ENCODE measurements at places on chromosomes 6 and 20.

DNA sequence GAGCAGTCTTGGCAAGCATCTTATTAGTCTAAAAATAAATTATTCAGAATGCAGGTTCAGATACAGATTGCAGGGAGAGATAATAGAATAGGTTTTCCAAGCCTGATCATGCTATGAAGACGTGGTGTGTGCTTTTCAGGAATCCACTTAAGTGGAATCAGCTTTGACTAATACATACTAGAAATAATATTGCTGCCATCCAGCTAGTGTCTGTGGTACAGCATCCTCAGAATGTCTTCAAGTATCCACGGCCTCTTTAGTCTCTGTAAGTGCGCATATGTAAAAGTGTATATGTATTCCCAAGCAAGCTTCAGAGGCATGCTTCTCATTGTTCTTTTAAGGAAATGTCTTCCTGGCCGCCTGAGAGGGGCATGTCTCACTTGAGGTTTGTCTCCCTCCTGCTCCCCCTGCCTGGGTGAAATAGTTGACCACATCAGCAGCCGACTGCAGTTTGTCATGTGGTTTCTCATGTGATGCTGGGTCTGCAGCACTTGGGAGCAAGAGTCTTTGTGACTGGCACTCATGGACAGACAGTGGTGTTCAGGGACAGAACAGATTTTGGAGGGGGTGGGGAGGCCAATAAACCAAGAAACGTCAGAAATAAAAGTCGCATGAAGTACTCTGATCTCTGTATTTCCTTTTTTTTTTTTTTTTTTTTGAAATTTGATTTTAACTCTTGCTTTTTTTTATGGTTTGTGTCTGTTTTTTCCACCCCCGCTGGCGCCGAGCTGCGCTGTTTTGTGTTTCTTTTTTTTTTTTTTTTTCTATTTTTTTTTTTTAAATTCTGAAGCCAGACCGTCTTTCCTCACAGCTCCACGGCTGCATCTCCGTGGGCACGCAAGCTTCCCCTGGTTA, 150.8 kb downstream of the PRL start:
- DNase-seq: no peak

- no peak for DNase-seq
Observed at GRCh38 chr6:135185483-135185882, 4.4 kb downstream of the MYB start.

DNA sequence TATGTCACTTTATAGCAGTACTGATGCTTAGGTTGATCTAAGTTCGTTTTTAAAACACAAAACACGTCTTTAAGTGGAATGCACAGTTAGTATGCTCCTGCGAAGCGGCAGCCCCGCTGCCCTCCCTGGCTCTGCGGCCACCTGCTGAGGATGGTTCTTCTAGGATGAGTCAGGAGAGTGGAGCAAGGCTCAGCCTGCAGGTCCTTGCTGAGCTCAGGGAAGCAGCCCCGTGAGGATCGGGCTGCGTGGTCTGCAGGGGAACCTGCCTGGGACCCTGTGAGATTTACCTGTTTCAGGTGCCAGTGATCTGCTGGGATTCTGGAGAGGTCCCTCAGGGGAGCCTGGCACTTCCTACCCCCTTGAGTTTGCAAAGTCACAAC, 57.5 kb downstream of the SYNJ2 start:
- no peak for DNase-seq

DNA sequence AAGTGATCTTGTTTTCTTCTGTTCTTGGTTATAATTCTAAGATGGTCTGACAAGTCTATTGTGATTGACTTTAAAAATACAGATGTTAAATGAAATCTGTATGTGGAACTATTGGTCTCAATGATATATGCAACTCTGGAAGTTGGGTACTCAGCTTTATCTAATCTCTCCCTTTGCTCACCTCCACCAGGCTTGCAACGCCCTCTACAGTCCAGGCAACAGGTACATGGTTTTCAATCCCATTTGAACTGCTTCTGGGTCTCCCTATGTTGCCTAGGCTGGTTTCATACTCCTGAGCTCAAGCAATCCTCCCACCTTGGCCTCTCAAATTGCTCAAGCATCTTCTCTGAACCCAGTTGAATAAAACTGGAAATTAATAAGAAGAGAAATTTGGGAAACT, 25.6 kb upstream of the HLA-DQB1 start:
- DNase-seq: peak; percentile 55

- peak; percentile 52 for DNase-seq
Observed at GRCh38 chr6:144064402-144065212, 30.8 kb downstream of the SF3B5 start.

GRCh38 chr6:24228123-24228522, 102.1 kb downstream of the NRSN1 start:
- DNase-seq: no peak

GRCh38 chr6:13327691-13328075, 654 bp downstream of the TBC1D7 start:
- DNase-seq: no peak

- no peak for DNase-seq
Observed at GRCh38 chr6:134452906-134453305, 135.0 kb upstream of the SGK1 start.

GRCh38 chr6:155108070-155108820, 113.1 kb downstream of the TIAM2 start:
- DNase-seq: no peak

DNA sequence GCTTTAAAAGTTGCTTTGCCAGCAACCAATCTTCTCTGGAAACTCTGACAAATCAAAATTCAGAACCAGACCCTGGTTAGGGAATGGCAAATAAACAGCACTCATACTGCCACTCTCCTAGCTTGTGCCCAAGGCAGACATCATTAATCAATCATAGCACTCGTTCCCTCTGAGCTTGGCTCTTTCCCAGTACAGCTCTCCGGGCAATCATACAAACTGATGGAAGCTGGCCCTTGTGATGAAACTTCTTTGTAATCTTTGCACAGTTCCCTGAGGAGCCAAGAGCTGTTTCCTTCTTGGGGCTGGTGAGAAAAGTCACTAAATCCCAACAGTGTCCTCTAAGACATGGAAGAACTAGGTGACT, 34.7 kb downstream of the KIAA1755 start:
- DNase-seq: no peak

GRCh38 chr20:64005394-64005793, 24.5 kb downstream of the PRPF6 start:
- no peak for DNase-seq

GRCh38 chr20:46368902-46369268, 37.5 kb downstream of the ELMO2 start:
- DNase-seq: no peak

DNA sequence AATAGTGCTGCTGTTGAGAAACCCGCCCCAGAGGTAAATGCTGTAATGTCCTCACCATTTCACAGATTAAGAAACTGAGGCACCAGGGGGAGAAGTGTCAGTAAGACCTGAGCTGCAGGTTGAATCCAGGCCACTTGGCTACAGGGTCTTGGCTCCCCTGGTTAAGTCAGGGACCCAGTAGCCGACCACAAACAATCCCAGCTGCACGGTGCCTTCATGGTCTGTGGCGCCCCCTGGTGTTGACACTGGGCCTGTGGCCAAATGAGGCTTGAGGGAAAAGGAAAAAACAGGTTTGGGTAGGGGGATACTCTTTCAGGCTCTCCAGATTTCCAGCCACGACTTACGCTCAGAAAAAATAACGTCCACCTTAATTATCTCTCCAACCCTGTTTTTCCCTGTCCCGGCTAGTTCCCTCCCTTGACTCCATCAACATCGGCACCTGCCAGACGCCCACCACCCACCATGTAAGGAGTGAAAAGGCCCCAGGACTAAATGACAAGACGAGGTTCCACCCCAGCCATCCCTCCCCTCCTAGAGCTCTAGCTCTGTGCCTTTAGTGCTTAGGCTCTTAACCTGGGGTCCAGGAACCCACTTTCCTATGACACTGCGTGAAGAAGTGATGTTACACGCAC, 47.7 kb upstream of the POLR1H start:
- no peak for DNase-seq

DNA sequence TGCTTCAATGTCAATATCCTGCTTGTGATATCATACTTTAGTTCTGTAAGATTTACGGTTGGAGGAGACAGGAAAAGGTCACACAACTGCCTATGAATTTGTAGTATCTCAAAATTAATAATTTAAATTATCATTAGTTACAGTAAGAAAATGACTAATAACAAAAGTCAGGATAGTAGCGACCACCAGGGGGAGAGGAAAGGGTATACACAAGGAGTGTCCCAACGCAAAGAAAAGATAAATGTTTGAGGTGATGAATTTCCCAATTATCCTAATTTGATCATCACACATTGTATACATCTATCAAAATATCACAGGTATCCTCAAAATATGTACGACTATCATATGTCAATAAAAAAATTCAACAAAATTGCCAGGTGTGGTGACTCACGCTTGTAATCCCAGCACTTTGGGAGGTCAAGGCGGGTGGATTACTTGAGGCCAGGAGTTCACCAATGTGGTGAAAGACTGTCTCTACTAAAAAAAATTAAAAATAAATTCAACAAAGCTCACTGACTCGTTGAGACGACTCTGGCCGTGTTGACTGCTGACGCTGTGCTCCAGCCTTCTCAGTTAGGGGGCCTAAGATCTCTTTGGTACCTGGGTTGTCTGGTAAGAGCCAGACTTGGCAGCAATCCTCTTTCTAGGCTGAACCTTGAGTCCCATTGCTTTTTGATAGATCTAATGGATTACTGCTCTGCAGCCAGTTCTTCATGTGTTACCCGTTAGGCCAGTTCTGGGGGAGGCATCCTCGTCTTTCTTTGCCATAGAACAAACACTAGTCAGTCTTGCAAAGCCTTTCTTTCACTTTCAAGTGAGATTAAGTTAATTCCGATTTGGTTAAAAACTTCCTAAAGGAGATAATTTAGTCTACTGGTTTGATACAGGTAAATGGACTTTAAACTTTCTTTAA, 9.0 kb upstream of the OVOL2 start:
- no peak for DNase-seq

GRCh38 chr6:54286141-54286540, 22.1 kb upstream of the TINAG start:
- DNase-seq: no peak

DNA sequence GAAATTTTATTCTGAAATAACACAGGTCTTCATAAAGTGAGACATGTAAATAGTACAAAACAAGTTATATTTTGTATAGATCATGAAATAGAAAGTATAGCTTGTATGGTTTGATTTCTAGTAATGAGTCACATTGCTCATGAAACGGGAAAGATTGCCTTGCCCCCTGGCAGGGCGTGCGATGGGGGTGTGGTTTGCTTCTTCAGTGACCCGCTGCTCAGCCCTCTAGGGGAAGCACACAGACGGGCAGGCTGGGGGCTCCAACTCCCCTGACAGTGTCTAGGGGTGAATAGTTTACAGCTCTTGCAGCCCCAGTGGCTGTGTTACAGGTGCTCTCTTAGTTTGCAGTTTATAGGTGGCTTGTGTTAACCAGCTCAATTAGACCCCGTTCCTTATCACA, 170.5 kb upstream of the RGS17 start:
- DNase-seq: no peak

GRCh38 chr6:144259986-144260385, 25.1 kb upstream of the UTRN start:
- no peak for DNase-seq

DNA sequence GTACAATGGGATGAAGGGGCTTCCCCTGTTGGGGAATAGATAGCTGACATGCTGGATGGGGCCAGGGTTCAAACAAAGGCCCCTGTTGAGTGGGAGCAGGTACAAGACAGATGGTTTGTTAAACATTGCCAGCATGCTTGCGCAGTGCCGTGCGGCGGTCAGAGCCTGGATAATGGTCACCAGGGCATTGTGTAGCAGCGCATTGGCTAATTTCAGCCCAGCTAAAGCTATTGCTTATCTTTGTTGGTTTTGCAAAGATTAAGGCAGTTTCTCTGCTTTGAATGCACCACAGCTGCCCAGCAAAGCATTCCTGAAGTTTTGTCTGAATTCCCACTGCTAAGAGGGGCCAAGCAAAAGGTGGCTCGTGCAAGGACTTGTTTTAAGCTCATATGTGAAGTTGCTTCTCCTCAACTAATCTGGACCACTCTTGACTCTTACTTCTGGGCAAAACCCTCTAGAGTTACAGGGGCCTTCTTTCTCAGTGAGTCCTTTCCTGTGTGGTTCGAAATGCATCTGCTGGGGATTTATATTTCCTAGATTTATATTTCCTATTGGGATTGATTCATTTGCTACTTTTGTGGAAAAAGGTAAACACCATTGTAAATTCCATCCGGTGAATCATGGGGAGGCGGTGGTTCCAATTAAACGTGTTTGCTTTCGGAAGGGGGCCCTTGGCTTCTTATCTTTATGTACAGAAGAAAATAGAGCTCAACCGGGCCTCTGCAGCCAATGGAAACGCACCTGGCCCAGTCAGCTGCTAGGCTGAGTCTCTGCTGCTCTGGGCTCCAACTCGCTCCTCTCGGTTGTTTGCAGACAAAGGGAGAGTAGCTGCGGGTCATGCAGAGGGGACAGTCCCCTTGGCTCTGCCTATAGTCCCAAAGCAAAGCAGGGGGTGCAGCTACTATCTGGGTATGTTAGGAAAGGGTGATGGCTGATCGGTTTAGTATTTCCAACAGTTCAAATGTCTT, 72.1 kb downstream of the FOXA2 start:
- DNase-seq: no peak

- no peak for DNase-seq
Observed at GRCh38 chr6:12203001-12203400, 87.2 kb upstream of the EDN1 start.

- no peak for DNase-seq
Observed at GRCh38 chr20:47206962-47207641, 149.4 kb downstream of the ZMYND8 start.

GRCh38 chr20:15930311-15931305, 642.6 kb downstream of the KIF16B start:
- DNase-seq: no peak

DNA sequence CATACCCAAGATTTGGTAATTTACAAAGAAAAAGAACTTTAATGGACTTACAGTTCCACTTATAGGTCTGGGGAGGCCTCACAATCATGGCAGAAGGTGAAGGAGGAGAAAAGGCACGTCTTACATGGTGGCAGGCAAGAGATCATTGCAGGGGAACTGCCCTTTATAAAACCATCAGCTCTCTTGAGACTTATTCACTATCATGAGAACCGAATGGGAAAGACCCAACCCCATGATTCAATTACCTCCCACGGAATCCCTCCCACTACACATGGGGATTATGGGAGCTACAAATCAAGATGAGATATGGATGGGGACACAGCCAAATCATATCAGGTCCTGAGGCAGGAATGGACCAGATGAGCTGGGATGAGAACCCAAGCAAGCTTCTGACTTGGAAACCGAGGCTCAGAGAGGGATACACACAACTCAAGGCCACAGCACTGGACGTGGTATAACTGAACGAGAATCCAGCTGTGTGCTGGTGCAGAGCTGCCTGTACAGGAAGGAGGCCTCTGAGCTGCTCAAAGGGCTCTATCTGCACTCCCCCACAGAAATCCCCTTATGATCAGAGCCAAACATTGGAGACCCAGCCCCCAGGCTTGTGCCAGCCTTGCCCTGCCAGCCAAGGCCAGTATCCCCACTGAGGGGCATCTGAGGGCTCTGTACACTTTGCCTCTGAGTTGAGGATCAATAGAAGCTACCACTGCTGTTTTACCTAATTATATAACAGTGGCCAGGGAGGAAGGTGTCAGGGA, 137.8 kb downstream of the CEBPB start:
- no peak for DNase-seq

GRCh38 chr20:24190905-24191304, 202.3 kb upstream of the GGTLC1 start:
- no peak for DNase-seq

GRCh38 chr20:6238421-6238820, 115.6 kb upstream of the FERMT1 start:
- no peak for DNase-seq

Measured in memory B cell (primary cell).